ENCODE measurements at places on chromosomes 2 and 18. TPM values are rescaled to one million over a fixed set of nuclear protein-coding genes. Genes with fewer than 3 reads are reported as not detected.

- peaks cover 4% of the 10 kb centered on the region for H3K27me3 ChIP-seq
- H3K36me3 ChIP-seq, result no peaks in the 10 kb centered on the region
- no peaks in the 10 kb centered on the region for H3K4me1 ChIP-seq
- no peak overlapping the region for H3K27ac ChIP-seq
- no peak overlapping the region for H3K4me3 ChIP-seq
- DNase-seq, result no peak
Measured at GRCh38 chr18:53789376-53790247, 434.9 kb downstream of the MBD2 start.

Gene IL36G
- not detected for total RNA-seq

- no peak overlapping the region for H3K4me3 ChIP-seq
- H3K36me3 ChIP-seq, result no peaks in the 10 kb centered on the region
- peaks cover 13% of the 10 kb centered on the region for H3K4me1 ChIP-seq
Measured at GRCh38 chr2:179440642-179441251, 176.1 kb upstream of the SESTD1 start.

DNA sequence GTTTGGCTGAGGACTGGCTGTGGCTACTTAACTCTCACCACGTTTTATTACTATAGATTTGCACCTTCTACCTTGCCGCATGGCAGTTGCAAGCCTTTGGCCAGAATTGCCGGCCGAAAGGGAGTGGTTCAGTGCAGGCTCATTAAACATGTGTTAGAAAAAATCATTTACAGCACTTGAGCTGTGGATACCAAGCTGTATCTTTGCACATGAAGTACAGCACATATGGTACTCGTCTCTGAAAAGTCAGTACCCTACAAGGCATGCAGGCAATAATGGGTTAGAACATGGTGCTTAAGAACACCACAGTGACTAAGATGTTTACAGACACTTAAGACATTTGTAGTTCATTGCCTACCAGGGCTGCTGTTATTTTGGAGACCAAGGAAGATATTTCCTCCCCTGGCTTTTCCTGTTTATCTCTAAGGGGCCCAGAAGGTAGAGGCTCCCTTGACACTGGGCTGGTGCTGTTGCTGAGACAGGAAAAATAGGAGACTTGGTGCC is 103.1 kb downstream of the ZNF532 start:
- peaks cover 16% of the 10 kb centered on the region for H3K4me1 ChIP-seq
- DNase-seq, result no peak
- peaks cover 48% of the 10 kb centered on the region for H3K36me3 ChIP-seq
- H3K27me3 ChIP-seq, result no peaks in the 10 kb centered on the region

DNA sequence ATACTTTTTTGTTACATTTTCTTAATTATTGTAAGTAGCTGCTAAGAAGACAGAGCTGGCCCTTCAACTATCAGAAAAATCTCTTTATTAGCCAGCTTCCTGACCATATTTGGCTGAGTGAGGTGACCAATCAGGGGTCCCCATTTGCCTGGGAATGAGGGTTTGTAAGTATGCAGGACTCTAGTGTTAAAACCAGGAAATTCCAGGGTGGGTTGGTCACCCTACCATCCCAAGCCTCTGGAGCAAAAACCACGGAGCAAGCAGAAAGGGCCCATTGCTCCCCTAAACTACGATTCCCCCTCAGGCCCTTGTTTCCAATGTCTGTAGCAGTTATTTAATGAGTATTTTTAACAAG is 165.6 kb upstream of the NCKAP5 start:
- H3K4me1 ChIP-seq, result peaks cover 5% of the 10 kb centered on the region
- H3K27me3 ChIP-seq, result peaks cover 11% of the 10 kb centered on the region
- H3K4me3 ChIP-seq, result no peak overlapping the region

Gene RBFA
- 37.8 TPM for total RNA-seq

DNA sequence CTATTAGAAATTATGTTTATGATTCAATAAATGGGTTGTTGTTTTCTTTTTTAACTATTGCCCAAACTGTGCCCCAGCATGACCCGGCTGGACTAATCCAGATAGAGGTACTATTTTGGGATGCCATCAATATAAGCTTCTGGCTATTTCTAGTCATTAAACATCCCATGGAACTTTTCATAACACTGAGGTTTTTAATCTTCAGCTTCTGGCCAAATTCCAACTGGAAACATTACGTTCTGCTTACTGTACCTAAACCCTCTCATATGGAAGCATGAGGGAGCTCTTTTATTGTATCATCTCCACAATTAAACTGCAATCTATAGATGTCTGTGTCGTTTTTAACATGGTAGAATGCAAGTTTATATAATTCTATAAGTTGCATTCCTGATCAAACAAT is 674.7 kb downstream of the ARHGAP15 start:
- DNase-seq, result no peak
- no peaks in the 10 kb centered on the region for H3K36me3 ChIP-seq
- H3K4me3 ChIP-seq, result no peak overlapping the region
- no peak overlapping the region for H3K27ac ChIP-seq

GRCh38 chr2:120516679-120517314 is 170.9 kb downstream of the INHBB start:
- peaks cover 24% of the 10 kb centered on the region for H3K4me1 ChIP-seq
- no peak for DNase-seq
- H3K27me3 ChIP-seq, result peaks cover 20% of the 10 kb centered on the region
- no peak overlapping the region for H3K27ac ChIP-seq
- H3K4me3 ChIP-seq, result no peak overlapping the region
- no peaks in the 10 kb centered on the region for H3K36me3 ChIP-seq

DNA sequence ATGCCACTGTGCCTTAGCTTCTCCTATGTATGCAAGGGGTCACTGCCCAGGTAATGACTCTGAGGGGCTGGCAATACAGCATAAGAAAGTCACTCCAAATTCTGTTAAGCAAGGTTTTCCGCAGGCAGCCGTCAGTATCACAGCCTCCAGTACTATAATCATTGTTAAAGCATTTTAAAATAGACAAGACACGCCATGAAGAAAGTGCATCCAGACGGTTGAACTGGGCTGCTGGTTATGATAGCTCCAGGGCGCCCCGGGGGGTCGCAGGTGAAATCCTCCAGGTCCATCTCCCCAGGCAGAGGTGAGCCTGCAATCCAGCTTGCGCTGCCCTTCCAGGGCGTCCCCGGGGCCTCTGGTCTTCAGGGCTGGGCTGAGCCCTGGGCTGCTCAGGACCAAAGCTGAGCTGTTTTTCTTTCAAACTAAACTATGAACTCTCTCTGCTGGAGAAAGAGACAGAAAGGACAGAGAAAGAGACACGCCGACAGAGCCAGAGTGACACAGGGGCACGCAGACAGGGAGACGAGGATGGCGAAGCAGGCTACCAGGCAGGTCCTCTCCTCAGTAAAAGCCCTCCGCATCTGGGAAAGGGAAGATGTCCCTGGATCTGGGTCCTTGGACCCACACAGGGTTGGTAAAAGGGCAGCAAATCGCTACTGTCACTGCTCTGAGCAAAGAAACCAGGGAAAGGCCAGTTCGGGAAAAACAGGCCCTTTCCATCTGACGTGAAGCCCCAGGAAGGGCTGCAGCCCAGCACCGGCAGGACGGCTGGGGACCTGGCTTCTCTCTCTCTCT is 2.1 kb upstream of the TWIST2 start:
- peak; percentile 42 for DNase-seq
- peak overlapping the region; percentile 13 for H3K27ac ChIP-seq
- H3K4me3 ChIP-seq, result peak overlapping the region; percentile 69
- peaks cover 72% of the 10 kb centered on the region for H3K27me3 ChIP-seq

- no peaks in the 10 kb centered on the region for H3K27me3 ChIP-seq
- H3K4me3 ChIP-seq, result no peak overlapping the region
Measured at GRCh38 chr2:11808016-11808400, 61.6 kb downstream of the LPIN1 start.

Gene KDM3A
- total RNA-seq, result 67.9 TPM

GRCh38 chr2:225100856-225101294 is 58.6 kb upstream of the DOCK10 start:
- no peak overlapping the region for H3K4me3 ChIP-seq
- no peaks in the 10 kb centered on the region for H3K27me3 ChIP-seq
- no peaks in the 10 kb centered on the region for H3K4me1 ChIP-seq

- H3K27me3 ChIP-seq, result no peaks in the 10 kb centered on the region
- peak overlapping the region; percentile 90 for H3K27ac ChIP-seq
- DNase-seq, result no peak
- no peaks in the 10 kb centered on the region for H3K36me3 ChIP-seq
- H3K4me1 ChIP-seq, result peaks cover 41% of the 10 kb centered on the region
Measured at GRCh38 chr2:55047677-55048299, 2.5 kb downstream of the RTN4 start.

GRCh38 chr2:224293976-224294375 is 107.9 kb downstream of the FAM124B start:
- H3K27me3 ChIP-seq, result no peaks in the 10 kb centered on the region
- DNase-seq, result no peak
- H3K36me3 ChIP-seq, result no peaks in the 10 kb centered on the region
- no peaks in the 10 kb centered on the region for H3K4me1 ChIP-seq

Gene RAD51AP2
- total RNA-seq, result 0.12 TPM

DNA sequence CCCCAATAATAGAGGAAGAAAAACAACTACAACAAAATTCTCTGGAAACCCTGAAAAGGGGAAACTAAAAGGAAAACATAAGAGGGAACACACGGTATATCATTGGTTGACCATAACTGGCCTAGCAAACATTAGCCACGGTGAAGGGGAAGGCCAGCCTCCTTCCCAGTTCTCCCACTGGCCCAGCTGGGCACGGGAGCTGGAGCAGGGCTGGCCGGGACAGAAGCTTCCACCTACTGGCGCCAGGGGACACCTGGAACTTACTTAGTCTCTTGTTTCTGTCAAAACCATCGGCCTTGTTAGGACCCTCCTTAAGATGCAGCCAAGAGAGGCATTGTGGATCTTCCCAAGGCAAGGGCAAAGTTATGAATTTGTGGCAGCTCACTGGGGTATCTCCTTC is 56.1 kb upstream of the DLGAP1 start:
- H3K4me3 ChIP-seq, result no peak overlapping the region
- H3K36me3 ChIP-seq, result no peaks in the 10 kb centered on the region
- no peaks in the 10 kb centered on the region for H3K27me3 ChIP-seq
- H3K4me1 ChIP-seq, result no peaks in the 10 kb centered on the region
- no peak overlapping the region for H3K27ac ChIP-seq

Gene RAB12
- 25.2 TPM for total RNA-seq

Gene LBH
- 78.5 TPM for total RNA-seq

Gene SLC14A1
- total RNA-seq, result 2.4 TPM

All from type B pancreatic cell (in vitro differentiated cells).